CD4-positive, alpha-beta memory T cell (primary cell): ENCODE measurements at places on chromosomes 4 and X. TPM values are rescaled to one million over a fixed set of nuclear protein-coding genes. Genes with fewer than 3 reads are reported as not detected.

Gene MAGEA6
- not detected for total RNA-seq

Gene TMEM31
- total RNA-seq, result not detected

Gene GLRA3
- total RNA-seq, result not detected

Gene LAMTOR3
- 27.0 TPM for total RNA-seq

Gene MCF2
- 0.47 TPM for total RNA-seq

Gene SPP1
- total RNA-seq, result 19.9 TPM

Gene AKAP14
- total RNA-seq, result not detected

Gene ARHGAP24
- total RNA-seq, result not detected

DNA sequence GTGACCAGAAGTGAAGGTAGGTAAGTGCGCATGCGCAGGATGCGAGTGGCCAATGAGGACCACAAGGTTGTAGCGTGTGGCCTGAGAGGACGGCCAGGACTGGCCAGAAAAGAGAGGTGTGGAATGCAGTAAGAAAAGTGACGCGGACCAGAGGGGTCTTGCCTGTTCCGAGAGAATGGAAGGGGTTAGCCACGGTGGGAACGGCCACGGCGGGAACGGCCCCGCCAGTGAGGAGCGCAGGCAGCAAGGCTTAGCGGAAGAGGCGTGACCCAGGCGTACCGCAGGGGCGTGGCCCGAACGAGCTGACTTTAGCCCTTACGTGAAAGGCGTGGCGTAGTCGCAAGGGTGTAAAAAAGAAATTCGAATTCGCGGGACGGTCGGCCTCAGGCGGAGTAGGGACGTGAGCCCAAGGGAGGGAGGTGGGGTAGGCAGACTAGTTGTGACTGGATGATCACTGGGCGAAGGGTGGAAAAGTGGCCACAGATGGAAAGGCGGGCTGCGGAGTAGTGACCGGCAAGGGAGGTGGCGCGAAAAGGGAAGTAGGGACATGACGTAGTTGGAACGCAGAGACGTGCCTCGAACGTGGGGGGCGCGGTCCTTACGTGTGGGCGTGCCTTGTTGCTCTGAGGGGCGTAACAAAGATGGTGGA, 10.4 kb upstream of the CLTRN start:
- peak; percentile 98 for DNase-seq

DNA sequence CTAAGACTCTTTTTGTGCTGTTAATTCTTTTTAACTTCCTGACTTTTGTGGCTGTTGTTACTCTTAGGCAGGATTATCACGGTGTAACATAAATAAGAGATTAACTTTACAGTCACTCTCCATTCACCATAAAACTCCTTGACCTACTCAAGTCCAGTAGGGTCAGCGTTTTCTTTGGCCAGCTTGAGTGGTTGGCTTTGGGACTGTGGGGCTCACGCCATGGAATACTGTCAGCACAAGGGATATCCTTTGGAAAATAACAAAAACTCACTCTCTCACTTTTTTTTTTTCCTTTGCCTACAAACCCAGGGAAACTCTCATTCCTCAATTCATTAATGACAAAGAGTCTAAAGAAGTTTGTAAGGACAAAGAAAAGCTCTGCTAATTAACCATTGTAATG, 89.4 kb upstream of the TLL1 start:
- DNase-seq, result no peak

- DNase-seq, result no peak
These were observed 44.9 kb upstream of the PHF8 start for GRCh38 chrX:54089191-54089590.

DNA sequence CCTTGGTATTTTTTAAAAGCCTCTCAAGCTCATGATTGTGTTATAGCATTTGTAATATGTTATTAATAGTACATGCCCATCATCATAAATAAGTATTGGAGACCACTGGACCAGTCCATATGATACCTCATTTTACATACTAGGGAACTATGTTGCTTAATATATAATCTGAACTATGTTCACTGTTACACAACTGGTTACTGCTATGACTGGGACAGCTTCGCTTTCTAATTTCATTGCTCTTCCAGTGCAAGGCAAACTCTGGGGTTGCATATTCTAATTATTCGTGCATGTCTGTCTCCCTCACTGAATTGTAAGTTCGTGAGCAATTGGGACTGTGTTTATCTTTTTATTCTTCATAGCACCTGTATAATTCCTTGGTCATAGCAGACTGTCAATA, 330.5 kb downstream of the RAPGEF2 start:
- no peak for DNase-seq

DNA sequence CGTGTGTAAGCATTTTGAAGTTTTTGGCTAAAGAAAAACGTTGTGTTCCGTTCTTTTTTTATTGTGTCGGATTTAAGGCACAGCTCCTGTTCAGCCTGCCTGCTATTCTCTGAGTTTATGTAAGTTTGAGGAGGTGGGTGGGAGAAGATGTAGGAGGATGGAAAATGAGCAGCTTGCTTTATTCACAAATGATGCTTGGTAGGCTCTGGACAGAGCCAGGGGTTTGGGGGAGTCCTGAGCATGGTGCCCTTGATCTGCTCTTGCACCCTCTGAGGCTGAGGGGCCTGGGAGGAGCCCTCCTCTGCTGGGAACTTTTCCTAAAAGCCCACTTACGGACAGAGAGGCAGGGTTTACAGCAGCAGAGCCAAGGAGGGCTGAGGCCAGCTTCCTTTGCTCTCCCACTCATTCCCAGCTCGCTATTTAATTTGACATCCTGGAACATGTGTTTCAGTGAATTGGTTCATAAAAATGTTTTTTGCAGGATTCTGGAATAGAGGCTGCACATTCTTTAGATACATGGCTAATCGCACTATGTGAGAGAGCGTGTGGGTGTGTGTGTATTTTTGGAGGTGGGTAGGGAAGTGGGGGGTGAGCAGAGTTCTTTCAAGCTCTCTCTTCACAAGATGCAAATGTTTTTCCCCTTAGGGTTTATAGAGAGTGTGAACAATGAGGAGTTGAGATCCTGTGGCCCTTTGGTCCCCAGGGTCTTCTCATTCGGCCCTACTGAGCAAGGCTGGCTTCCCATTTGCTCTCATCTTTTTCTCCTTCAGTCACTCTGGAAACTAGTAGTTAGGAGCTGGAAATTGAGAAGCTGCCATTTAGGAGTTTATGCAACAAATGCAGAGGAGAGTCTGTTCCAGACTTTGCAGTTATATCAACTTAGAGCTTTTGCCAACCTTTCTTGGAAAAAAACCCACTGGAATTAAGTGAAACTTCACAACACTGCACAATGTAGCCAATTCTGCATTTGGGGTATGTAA, 32.1 kb downstream of the TMEM131L start:
- no peak for DNase-seq

- no peak for DNase-seq
These were observed 3.2 kb upstream of the KLF3 start for GRCh38 chr4:38660838-38661237.

DNA sequence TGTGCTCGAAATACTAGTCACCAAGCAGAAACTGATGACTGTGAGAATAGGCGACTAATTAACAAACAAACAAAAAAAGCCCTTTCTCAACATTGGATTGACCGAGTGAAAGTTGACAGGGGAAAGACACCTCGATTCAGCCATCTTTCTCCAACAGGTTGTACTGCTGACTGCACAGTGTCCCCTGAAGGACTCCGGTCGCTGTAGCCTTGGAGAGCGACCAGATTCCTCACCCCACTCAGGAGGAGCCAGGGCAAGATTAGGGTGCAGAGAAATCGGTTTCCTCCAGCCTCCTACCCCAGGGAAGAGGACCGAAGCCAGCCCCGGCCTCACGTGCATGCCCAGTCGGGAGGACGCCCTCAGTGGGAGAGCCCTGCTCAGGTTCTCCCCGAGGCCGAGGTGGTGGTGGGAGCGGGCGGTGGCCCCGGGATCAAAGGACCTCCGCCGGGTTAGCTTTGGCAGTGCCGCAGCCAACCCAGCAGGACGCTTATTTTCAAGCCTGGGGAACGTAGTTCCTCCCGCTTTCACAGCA, 1.1 kb upstream of the RAP1GDS1 start:
- DNase-seq, result no peak

GRCh38 chrX:24146283-24146949, 3.1 kb upstream of the ZFX start:
- no peak for DNase-seq

GRCh38 chrX:20595928-20596575, 329.3 kb upstream of the RPS6KA3 start:
- DNase-seq, result no peak

DNA sequence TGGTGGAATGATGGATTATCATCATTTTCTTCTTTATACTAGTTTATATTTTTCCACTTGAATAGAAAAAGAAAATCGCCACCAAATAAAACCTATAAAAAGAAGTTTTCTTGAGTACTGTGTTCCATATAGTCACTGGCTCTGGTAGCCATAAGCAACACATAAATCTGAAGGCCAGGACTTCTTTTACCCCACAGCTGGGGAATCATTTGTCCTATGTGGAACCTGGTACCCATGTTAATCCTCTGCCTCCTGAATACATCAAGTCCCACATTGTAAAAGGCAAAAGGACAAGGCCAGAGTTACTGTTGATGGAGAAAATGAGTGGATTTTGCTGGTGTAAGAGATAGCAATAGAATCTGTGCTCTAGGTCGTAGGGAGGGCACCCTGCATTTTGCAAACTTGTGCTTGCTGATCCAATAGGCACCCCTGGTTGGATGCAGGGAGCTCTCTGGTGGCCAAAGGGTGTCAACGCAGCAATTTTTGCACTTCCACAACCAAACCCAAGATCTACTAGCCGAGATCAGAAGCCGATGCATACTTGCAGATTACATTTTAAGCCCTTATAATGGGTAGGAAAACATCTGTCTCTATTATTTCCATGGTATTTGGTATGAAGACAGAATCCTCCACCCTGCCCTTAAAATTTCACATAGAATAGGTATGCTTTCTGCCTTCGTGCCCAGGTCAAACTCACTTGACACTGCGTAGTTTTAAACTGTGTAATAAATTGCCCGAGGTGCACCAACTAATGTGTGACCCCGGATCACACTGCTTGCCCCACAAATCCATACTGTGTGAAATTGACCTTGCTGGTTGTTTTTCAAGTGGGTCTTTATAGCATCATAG, 146.2 kb upstream of the SCML1 start:
- no peak for DNase-seq

DNA sequence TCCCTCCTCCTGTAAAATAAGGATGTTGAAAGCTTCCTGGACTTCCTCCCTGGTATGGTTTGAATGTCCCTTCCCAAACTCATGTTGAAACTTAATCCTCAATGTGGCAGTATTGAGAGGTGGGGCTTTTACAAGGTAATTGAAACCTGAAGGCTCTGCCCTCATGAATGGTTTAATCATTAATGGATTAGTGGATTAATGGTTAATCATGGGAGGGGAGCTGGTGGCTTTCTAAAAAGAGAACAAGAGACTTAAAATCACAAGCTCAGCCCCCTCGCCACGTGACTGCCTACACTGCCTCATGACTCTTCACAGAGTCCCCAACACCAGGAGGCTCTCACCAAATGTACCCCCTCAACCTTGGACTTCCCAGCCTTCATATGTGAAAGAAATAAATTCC, 124.6 kb upstream of the ANXA3 start:
- DNase-seq, result no peak

DNA sequence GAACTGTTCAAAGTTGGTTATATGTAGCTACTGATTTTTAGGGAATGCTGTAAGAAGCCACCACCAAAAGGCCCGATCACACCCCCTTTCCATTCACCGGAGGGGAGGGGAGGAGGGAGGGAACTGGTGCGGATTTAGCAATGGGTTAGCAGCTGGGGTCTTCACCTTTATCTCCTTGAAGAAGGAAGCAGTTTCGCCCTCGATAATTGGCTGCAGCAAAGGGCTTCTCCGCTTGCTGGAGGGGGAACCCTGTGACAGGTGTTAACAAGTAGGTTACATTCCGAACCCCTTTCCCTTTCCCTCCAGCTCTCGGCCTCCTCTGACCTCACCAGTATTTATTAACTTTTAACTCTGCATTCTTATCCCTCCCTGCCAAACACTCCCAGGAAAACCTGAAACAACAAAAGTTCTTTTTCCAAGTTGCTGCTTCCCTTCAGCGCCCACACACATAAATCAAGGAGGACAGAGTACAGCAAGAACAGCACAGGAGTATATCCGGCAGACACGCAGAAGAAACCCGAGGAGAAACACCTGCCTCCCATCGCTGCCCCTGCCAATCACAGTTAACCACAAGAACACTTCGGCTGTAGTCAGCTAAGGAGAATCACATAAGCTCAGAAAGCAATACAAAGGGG, 39.8 kb upstream of the NAP1L5 start:
- no peak for DNase-seq

DNA sequence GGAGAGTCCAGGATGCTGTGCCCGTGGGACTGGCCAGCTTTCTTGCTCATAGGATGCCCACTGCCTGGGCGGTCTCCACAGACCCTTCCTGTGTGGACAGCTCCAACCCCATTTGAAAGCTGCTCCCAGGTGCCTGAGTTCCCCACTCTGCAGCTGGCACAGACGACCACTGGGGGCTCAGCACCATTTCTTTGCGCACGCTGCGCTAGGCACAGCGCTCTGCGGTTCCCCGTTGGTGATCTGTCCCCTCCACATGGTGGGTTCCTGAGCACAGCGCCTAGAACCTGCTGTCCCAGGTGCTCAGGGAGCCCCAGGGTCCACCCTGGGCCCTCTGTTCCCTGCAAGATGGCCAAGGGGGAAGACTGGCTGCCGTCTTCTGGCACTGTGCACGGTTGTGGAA, 45.4 kb upstream of the AFAP1 start:
- DNase-seq, result no peak

DNA sequence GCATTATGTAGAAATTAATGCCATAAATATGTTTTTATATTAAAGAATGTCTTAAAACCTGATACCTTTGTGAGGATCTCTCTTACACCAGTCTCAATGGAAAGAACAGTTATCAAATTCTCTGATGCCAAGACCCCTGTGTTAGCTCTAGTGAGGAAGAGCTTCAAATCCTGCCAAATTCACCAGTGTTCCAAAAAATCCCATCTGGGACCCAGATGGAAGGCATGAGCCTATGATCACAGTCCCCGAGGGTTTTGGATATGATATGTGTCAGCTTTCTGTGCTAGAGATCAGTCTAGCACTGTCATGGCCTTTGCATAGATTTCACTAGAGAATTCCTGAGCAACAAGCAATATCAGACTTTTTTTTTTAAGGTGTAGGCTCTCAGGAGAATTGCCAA, 412.1 kb downstream of the UBE2NL start:
- no peak for DNase-seq

DNA sequence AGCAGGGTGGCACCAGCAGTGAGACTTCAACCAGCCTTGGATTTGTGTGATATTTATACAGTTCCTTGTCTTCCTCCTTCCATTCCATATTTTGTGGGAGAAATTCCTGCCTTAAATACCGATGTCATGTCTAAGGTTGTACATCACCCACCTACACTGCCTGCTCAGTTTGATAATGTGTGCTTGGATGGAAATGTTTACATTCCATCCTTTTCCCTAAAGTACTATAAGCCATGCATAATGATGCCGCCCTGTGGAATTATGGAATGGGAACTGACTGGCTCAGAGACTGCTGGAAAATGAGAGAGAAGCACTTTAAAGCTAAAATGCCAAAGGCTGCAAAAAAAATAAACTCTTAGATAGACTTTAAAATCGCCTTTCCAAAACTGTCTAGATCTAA, 11.3 kb upstream of the GLUD2 start:
- DNase-seq, result no peak
